ENCODE measurements at places on chromosomes 12 and 14.
A peak's percentile ranks its signal among the peaks of the same experiment; 100 is the strongest.

DNA sequence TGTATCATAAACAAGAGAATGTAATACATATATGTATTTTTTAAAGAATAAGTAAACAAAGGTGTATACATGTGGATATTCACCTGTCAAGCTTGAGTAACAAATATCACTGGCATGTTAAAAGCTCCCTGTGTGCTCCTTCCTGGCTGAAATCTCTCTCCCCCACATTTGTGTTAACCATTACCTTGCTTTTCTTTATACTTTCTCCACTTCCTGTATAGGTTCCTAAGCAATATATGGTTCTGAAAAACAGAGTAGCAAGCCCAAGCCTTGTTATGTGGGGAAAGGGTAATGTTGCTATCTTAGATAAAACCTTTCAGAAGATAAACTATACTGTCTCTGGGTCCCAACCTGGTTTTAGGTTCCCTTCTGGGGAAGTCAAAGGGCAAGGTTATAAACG, 32.3 kb upstream of the TBC1D30 start:
- DNase-seq, result no peak

DNA sequence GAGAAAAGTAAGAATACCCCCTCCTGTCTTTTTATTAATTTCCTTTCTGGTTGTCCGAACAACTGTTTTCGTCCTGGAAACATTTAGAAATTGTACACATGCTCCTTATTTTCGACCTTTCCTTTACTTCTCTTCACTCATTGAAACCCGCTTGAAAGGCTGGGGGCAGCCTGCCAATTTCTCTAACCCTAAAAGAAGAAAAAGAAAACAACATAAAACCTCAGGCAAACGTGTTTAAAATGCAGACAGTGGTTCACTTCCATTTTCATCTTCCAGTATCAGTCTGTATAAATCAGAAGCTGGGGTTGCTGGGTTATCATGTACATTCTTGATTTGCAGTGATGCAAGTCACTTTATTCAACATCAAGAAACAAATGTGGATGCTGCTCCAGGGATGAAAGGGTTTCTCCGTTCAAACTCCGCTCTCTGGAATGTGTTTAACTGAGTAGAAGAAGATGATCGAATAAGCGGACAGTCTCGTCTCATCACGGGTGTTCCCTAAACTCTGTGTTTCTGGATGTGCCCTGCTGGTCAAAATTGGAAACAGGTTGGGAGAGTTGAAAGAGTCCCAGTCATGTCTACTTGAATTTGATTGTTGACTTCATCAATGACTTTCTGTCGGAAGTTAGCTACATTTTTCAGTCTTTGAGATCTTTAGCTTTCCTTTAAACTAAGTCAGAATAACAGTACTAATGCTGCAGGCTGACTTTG, 1042.2 kb downstream of the BCL11B start:
- DNase-seq, result no peak

- DNase-seq, result no peak
These were observed 283.3 kb upstream of the FAR2 start for GRCh38 chr12:28865776-28866175.

- peak; percentile 40 for DNase-seq
These were observed 80.9 kb downstream of the SLC41A2 start for GRCh38 chr12:104877103-104877705.

GRCh38 chr12:65323070-65323469, 44.6 kb downstream of the MSRB3 start:
- DNase-seq, result no peak

GRCh38 chr12:44143175-44143574, 307.3 kb downstream of the TMEM117 start:
- no peak for DNase-seq

DNA sequence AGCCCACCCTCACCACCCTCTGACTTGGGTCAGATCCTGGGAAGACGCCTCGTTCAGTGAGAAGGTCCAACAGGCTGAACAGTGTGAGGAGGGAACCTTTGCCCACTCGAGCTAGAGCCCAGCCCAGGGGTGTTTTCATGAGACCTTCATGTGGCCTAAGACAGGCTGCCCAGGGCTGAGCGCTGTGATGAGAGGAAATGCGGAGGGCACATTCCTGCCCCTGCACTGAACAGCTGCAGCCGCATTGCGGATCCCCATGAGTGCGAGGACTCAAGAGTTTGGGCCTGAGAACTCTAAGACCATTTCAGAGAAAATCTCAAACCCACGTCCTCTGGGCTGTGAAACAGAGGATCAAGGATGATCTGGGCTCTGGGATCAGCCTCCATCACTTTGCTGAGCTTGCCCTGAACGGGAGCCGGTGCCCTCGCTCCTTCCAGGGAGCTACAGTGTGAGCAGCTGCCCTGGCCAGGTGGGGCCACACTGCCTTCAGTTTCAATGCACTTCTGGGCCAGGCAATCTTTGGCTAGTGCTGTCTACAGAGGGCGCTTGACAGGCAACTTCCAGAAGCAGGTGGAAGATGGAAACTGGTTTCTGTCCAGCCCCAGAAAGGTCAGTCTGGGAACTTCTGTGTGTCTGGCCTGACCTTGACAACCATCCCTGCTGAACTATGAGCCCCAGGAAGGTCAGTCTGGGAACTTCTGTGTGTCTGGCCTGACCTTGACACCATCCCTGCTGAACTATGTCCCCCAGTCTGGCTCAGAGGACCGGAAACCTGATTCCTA, 43.5 kb upstream of the P2RX7 start:
- no peak for DNase-seq

- DNase-seq, result no peak
These were observed 227.2 kb downstream of the DACT1 start for GRCh38 chr14:58864751-58865513.

- DNase-seq, result no peak
These were observed 45.4 kb downstream of the EMP1 start for GRCh38 chr12:13241833-13242488.

DNA sequence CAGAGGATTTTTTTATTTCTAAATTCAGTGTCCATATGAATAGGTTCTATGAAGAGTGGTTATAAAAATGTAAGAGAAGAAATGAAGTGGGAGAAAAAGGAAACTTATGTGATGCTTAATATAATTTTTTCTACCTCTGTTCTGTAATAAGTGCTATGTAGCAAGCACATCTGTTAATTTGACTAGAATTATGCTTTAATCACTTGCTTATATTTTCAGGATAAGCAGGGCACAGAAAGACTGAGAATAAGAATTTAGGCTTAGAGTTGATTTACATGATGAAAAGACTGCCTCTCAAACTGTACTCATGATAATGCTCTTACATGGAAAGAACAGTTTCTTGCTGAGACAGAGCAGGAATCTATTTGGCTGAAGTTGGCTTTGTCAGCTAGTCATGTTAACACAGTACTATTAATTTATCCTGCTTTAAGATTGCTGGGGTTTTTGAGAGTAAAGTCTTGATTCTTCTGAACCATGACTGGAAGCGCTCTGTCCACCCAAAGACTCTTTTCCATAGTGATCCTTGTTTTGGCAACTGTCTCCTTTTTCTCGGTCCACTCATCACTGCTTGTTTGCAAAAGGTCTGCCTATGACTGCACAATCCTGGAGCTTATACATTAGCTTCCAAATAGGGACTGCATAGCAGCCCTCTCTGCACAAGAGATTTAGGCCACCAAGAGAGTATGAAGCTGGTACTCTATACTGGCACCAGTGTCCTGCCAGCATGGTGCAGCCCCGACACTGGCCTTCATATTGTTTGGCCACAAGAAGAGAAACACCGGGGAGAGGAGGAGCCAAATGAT, 98.8 kb downstream of the AKAP6 start:
- DNase-seq, result no peak

- DNase-seq, result no peak
These were observed 11.4 kb downstream of the RIOX1 start for GRCh38 chr14:73502017-73502619.

GRCh38 chr12:107684990-107685359, 624 bp upstream of the PWP1 start:
- DNase-seq, result no peak

DNA sequence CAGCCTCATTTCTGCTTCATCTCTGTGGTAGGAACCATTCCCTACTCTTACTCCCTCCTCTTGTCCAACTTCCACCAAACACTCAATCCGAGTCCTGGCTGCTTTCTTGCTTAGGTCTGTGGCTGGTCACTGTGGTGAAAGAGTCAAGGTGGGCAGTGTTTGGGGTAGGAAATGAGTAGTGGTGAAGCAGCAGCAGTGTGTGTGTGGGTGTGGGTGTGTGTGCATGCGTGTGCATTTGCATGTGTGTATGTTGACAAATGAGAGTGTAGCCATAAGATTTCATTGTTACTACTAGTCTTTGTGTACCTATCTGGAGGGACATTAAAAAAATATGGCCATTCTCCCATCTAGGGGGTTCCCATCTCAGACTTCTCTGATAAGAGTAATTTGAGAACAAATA, 78.6 kb upstream of the SCN8A start:
- no peak for DNase-seq

GRCh38 chr14:35205737-35206136, 83.4 kb downstream of the PRORP start:
- no peak for DNase-seq

DNA sequence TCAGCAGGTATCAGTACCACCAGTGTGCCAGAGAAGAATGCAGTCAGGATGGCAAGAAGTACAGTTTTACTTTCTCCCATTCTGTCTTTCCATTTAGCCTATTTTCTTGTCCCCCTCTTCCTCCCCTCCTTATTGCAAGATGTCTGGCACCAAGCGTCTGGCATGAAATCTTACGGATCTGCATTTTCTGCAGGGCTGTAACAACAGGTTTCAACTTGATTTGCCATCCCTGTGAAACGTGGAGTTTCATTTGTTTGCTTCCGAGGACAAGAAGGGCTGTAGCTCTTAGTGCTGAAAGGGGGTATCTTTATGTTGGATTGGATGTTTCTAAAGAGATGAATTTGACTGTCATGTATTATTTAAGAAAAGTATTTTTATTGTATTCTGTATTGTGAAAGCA, 1110.6 kb downstream of the BCL11B start:
- DNase-seq, result no peak

GRCh38 chr12:119385659-119386058, 51.1 kb downstream of the CCDC60 start:
- no peak for DNase-seq

DNA sequence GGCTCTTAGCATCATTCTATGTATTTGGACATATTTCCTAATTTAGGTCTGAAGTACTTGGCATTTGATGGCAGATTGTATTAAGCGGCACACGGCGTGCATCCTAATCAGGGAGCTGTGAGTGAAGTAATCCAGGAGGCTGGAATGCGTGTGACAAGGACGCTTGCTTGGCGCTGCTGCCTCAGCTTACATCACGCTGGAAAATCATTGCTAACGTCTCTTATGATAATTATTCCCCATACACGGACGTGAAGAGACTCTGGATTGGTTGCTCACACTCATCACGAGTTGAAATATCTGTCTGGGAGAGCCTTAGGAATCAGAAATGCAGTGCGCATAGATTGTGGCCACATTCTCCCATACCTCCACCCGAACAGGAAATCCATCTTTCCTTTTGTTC, 85.3 kb downstream of the FBXW8 start:
- no peak for DNase-seq

GRCh38 chr14:93266127-93266526, 59.1 kb downstream of the UBR7 start:
- DNase-seq, result no peak

- DNase-seq, result no peak
These were observed 41.8 kb upstream of the SNX6 start for GRCh38 chr14:34671716-34672115.

- DNase-seq, result no peak
These were observed 32.9 kb downstream of the FBXW8 start for GRCh38 chr12:116943419-116944372.

DNA sequence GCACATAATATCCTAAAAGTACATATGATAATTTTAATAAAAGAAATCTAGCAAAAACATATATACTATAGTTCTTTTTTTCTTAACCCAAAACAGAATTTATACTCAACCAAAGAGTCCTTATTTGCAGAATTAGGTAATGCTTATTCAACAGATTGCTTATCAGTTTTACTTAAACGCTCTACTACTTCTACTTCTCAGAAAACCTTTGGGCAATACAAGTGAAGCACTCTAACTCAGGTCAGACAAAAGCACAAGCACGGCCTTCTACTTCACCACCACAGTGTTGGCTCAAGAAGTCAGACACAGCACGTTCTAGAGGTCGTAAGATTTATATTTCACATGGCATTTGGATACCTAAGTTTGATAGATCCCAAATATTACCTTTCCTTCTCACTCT, 29.2 kb downstream of the DICER1 start:
- no peak for DNase-seq

DNA sequence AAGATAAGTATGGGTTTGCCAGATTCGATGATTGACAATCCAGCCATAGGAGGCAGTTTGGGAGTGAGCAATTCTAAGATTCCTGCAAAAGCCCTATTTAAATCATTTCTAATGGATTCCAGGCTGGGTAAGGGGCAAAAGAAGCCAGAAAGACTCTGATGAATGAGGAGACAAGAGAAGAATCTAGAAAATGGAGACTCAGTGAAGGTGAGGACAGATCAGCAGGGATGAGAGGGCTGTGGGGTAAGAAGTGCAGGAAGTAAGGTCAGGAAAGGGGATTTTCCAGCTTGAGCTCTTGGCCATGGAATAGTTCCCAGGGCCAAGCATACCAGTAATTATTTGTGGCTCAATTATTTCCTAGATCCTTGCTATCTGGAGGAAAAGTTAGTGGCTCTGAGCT, 87.3 kb downstream of the TMX1 start:
- no peak for DNase-seq

DNA sequence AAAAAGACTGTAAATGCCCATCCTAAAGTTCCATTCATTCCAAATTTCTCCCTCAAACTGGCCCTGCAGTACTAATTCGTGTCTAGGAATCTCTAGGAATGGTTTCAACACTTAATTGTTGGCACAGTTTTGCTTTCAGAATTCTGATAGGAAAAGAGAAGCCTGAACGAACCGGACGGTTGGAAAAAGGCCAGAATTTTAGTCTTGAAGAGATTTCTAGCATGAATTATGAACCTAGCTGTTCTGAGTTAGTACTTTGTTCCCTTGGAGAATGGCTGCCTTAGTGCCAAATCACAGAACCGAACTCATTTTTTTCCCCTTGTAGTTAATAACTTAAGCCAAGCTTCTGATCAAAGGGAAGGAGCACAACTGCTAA, 262.6 kb downstream of the ADAMTS20 start:
- DNase-seq, result no peak

- DNase-seq, result no peak
These were observed at the start of gene AMDHD1 for GRCh38 chr12:95943330-95943842. Gene AMDHD1 (plus strand): TSS chr12:95943331. CDS start chr12:95943399, 68 bp downstream.

DNA sequence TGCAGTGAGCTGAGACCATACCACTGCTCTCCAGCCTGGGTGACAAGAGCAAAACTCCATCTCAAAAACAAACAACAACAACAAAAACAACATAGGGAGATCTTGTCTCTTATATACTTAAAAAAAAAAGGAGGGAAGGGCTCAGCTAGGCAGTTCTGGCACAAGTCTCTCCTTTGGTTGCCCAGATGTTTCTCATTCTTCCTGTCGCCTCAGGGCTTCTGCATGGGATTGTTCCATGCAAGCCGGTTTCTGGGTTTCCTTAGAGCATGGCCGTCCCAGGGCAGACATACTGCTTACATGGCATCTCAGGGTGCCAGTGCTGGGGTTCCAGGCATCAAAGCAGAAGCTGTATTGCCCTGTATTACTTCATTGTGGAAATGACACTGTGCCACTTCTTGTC, 5.2 kb upstream of the SLC8B1 start:
- DNase-seq, result no peak

- no peak for DNase-seq
These were observed 96.6 kb upstream of the SLC35F4 start for GRCh38 chr14:57962325-57963035.
